ENCODE measurements at places on chromosomes 6 and 20.

GRCh38 chr6:169370054-169370453 lies 116.4 kb upstream of the THBS2 start:
- DNase-seq: no peak

GRCh38 chr6:111154981-111155380 lies 67.7 kb downstream of the SLC16A10 start:
- DNase-seq: no peak

GRCh38 chr6:149335924-149336608 lies 18.6 kb downstream of the TAB2 start:
- DNase-seq: peak; percentile 13

GRCh38 chr6:130644175-130644574 lies 183.0 kb upstream of the SMLR1 start:
- DNase-seq: no peak

DNA sequence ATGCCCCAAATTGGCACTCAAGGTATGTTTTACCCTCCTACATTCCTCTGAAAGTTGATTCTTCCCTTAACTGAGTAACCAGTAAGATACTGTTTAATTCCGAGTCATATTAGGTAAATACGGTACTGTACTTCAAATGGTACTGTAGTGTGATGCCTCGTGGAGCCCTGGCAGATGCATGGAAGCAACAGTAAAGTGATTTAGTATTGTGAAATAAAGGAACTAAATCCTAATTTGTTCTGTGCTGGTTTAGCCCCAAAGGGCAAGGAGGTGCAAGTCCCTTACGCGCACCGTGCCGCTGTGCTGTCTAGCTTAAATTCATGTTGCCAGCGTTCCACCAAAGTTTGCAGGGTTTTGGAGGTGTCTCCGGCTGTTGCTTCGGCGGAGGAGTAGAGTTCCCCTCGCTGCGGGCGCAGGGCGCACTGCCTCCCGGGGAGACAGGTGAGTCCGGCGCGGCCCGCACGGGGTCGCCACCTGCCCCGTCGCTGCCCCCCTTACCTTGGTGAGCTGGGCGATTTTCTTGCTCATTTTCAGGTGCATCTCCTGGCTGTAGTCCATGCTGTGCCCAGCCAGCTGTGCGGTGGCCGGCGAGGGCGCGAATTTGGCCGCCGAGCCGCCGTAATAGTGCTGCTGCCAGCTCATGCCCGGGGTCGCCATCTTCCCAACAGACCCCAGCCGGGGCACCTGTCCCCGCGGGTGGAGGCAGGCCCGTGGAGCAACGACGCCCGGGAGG lies 655 bp downstream of the FAM184A start:
- peak; percentile 50 for DNase-seq

GRCh38 chr20:48794360-48794759 lies 33.4 kb downstream of the PREX1 start:
- no peak for DNase-seq

DNA sequence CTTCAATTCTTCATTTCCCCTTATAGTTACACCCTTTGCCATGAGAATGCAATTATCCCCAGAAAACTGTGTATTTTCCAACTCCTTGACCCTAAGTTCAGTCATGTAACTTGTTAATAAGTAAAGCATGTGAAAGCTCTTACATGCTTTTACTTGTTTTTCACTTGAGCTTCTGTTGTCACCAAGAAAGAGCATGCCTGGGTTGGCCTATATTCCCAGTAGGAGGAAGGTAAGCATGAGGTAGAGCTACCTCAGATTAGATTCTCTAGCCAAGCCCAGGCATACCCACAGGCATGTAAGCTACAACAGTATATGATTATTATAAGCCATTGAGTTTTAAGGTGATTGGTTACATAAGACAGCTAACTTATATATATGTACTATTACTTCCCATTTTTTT lies 101.7 kb upstream of the SMLR1 start:
- no peak for DNase-seq

GRCh38 chr6:48933136-48933535 lies 529.9 kb downstream of the MMUT start:
- no peak for DNase-seq

- no peak for DNase-seq
Measured at GRCh38 chr20:57685146-57685758, 24.6 kb downstream of the PMEPA1 start.

- no peak for DNase-seq
Measured at GRCh38 chr20:62163986-62164762, 18.7 kb upstream of the MTG2 start.

Measured in CD4-positive, alpha-beta T cell treated with Interleukin-6 at 100 ng/mL for 8 hours (primary cell).